ENCODE measurements at places on chromosomes 6 and 20.

- DNase-seq = no peak
These were observed 7.4 kb upstream of the PCK1 start for GRCh38 chr20:57553376-57554018.

DNA sequence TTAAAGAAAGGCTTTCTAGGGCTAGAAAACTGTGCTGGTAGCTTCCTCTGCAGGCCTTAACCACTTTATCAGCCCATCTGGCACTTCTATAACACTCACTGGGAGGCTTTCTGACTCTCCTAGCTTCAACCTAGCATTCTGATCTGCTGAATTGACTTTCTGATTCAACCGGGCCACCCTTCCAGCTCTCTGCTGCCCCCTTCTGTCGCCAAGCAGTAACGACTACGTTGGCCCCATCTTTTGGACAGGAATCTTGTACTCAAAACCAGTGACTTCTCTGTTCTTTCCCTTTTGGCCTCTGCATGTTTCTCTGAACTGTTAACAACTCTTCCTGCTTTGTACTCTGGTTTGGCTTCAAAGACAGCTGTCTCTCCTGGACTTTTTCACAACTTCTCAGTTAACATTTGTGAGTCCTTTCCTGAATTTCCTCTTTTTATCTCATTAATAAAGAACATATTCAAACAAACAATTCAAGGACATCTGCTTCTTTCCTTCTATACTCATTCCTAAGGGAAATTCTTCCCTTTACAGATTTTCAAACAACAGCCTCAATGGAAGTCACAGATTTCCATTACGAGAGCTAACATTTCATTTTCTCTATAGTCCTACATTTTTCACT, 43.9 kb upstream of the FAM135A start:
- peak; percentile 59 for DNase-seq

GRCh38 chr6:17012421-17013225, 89.2 kb upstream of the STMND1 start:
- no peak for DNase-seq

DNA sequence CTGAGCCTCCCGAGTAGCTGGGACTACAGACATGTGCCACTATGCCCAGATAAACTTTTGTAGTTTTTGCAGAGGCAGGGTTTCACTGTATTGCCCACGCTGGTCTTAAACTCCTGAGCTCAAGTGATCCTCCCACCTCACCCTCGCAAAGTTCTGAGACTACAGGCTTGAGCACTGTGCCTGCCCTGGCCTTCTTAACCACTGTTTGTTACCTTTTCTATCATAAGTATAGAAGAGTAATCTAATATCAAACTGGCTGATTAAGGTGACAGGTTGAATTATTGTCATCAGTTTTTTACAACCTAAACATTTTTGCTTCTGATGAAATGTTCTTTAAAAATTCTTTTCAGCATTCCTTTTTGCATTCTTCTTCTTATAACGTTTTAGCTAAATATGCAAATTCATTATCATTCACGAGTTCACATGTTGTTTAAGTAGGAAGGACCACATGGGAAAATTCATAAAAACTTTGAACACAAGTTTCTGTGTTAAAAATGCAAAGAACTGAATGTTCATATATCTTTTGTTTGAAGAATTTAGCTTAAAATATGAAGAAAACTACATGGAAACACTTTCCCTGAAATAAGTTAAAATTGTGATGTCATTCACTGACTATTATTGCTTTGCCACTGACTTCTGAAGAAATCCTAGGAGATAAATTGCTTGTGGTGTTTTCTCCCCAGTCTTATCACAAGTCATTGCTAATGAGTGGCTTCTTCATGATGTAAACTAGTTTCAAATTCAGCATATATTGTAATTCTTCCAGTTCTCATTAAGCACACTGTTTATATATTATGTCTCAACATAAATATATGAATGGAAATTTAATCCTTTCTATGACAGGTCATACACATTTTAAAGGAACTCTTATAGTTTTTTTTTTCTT, 106.7 kb downstream of the ADGRB3 start:
- DNase-seq = no peak

- no peak for DNase-seq
These were observed 156.9 kb downstream of the CDKAL1 start for GRCh38 chr6:20691185-20691584.

- DNase-seq = no peak
These were observed 61.4 kb downstream of the PHF20 start for GRCh38 chr20:35833241-35833640.
